T-helper 9 cell (primary cell): ENCODE measurements at places on chromosomes 3 and 15.

- DNase-seq: no peak
Measured at GRCh38 chr3:176463610-176464009, 733.7 kb downstream of the TBL1XR1 start.

GRCh38 chr15:27563765-27564370 is 535.2 kb downstream of the OCA2 start:
- DNase-seq: no peak

DNA sequence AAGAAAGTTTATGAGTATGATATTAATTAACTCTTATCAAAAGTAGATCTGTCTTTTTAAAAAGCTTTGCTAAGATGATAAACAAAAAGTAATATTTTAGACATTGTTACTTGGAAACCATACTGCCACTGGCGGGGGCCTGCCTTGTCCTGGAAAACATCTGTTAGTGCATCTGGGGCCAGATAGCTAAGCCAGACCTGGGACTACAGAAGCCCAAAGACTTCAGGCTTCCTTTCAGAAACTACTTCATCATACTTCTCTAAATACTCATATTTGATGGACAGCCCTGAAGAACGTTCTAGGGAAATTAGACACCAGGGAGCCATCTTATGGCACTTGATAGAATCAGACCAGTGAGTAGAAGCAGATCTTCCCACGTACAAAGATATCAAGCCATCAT is 795.4 kb upstream of the SEMA6D start:
- DNase-seq: no peak

DNA sequence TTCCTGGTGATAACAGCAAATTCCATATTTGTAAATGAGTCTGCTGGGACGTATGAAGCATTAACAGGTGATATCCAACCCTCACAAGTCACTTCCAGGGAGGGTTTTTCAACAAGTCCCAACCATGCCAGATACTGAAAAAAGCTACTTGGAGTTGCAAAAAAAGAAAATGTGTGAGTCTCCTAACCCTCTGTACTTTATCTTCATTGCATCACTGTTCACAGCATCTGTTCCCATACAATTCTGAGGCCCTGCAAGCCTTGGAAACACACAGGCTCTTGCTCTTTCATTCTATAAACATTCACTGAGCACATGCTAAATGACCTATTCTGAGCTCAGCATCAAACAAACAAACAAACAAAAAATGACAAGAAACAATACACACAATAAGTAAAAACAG is 120.8 kb downstream of the RFTN1 start:
- no peak for DNase-seq

GRCh38 chr15:69869291-69869690 is 228.4 kb downstream of the TLE3 start:
- DNase-seq: no peak

- no peak for DNase-seq
Measured at GRCh38 chr15:96349857-96350720, 19.6 kb downstream of the NR2F2 start.

DNA sequence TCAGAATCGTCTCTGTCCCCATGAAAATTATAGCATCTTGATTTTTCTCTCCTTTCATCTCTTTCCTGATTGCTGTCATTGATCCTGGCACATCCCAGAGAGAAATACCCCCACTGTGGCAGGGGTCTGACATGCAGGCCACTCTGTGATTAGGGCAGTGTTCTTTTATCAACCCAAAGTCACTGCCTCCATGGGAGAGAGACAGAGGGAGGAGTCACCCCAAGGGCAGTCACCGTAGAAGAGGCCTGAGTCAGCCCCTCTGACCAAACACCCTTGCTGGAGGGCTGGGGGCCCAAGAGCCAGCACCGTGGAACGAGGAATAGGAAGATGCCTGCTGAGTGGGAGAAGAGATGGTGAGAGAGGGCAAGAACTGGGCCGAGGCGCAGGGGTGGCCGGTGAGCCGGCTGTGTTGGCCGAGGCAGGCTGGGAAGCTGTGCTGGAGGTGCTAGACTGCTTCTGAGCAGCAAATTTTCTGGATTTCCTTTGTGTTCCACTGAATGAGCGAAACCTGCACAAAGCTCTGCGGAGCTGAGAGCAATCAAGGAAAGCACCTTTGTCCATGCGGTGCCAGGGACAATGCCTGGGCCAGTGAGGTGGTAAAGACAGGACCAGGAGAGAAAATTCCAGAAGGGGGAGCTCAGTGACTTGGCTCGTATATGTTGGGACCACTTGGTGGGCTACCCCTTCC is 103.8 kb downstream of the ADCY5 start:
- no peak for DNase-seq

- DNase-seq: no peak
Measured at GRCh38 chr3:21936207-21936606, 185.2 kb upstream of the ZNF385D start.
